Suprapubic skin (tissue), 4 donors: ENCODE measurements at places on chromosomes 3 and 15.

- no peak for DNase-seq
These were observed 32.5 kb downstream of the NME9 start for GRCh38 chr3:138297059-138297607.

DNA sequence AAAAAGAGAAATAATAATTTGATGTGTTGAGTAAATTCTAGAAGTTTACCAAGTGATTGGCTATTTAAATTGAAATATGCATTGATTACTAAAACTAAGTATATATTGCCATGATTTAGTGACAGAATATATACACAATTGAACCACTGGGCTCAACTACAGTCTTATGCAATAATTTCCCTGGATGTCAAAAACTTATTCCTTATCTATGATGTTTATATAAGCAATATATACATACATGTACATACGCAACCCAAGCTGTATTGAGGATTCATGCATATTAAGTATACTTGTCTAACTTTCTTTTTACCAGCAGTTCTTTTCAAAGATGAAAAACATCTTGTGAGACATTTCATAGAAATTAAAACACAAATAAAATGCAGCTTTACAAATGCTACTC is 165.8 kb downstream of the ZIC4 start:
- no peak for DNase-seq

DNA sequence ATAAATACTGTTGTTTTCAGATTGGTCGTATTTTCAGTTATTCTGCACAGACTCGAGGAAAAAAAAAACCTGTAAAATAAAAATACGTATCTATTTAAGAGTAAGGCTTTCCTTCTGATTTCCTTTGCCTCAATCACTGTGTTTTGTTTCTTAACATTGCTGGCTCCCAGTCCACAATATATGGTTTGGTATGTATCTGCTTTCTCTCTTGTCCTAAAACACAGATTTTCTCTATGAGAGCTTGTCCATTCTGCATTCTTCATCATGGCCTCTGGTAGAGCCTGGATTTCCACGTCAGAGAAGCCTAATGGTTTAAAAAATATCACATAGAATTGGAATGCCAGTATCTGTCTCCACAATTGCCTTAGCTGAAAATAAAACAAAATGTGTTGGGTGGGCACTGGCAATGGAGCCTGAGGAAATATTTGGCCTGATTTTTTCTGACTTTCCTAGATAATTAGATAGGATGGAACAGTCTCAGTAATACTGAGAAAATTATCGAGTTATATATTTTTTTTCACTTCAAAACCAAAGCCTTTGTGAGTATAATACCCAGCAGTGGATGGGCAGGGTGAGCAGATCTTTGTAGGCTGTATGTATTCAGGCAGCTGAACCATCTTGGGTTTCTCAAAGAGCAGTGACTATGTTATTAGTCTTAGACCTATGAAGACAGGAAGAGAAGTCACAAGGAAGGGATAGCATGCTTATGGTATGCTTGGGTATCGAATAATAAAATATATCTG is 1.9 kb downstream of the CD200 start:
- no peak for DNase-seq

GRCh38 chr3:47156396-47156795 is 7.5 kb downstream of the SETD2 start:
- no peak for DNase-seq

GRCh38 chr3:76051145-76051544 is 265.8 kb upstream of the ZNF717 start:
- no peak for DNase-seq

DNA sequence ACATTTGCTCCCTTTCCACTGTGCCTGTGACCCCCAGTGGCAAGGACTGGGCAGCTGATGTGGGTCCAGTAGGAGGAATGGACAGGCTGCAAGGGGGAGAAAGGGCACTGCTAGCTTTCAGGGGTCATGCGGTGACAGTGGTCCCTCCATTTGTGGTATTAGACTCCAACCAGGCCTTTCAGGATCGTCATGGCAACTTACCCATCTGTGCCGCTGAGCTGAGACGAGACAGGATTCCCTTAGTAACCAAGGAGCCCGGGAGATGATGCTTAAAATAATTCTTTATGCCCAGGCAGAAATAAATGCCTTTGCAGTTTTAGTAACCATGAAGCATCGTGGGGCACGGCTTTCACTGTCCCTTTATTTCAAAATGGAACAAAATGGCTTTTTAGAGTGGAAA is 15.9 kb upstream of the MRPL3 start:
- no peak for DNase-seq

DNA sequence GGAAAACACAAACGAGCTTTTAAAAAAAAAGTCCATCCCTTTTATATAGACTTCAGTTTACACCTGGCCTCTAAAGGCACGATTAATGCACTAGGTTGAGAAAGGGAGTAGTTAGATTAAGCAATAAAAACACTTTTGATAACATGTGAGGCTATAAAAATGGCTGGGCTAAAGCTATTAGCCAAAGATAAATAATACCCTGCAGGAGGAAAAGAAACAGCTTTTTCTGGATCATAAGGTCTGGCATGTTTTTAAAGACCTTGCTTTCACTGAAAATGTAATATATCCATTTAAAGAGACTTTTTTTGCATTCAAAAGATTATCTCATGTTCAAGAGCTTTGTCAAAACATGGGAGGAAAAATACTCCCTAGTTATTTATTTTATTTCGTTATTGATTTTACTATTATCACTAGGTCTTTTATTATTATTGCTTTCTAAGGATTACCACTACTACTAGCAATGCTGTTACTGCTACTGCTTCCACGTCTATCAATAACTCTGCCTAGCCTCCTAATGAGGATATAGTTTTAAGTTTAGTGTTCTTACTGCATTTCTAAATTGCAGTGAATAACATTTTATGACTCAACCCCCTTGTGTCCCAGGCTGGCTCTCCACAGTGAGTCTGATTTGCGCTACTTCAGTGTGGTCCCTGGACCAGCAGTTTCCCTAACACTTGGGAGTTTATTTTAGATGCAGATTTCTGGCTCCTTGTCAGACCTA is 93.4 kb downstream of the THRB start:
- DNase-seq, result no peak
